Activated gamma-delta T cell (primary cell): ENCODE measurements at places on chromosomes 5 and 9.

GRCh38 chr5:9630251-9630650, at the start of gene TAS2R1:
Gene TAS2R1 (minus strand): TSS chr5:9630351. CDS start chr5:9630032, 319 bp downstream.
- no peak for DNase-seq

- no peak for DNase-seq
Measured at GRCh38 chr5:120160124-120160895, 303.8 kb upstream of the PRR16 start.

DNA sequence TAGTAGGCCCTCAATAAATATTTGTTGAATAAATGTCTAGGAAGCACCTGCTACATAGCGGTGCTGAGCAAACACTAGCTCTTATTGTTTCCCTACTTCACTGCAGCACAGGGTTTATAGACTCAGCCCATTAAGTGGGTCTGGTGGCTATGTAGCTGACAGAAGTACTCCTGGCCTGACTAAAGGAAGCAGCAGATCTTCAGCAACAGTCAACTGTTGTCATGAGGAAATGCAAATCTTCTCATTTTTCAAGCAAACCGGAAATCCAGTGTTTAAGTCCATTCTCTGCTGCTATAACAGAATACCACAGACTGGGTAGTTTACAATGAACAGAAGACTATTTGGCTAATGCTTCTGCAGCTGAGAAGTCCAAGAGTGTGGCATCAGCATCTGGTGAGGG, 2.8 kb upstream of the TEX10 start:
- no peak for DNase-seq

DNA sequence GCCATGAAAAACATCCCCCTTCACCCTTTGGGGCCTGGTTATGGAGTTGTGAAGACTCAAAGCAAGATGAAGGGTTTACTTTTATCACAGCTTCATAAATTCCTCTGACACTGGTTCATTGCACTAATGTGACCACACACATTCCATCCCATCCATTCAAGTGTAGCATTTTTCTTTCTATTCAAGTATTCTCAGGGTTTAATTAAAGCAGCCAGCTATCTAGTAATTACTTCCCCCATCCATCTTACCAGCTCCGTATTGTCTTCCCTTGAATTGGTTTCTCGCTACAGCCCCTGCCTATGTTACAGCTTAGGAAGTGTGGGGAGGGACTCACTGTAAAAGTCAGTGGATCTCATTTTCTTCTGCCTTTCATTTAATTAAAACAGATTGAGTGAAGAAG, 387.0 kb upstream of the RFX3 start:
- DNase-seq: no peak

DNA sequence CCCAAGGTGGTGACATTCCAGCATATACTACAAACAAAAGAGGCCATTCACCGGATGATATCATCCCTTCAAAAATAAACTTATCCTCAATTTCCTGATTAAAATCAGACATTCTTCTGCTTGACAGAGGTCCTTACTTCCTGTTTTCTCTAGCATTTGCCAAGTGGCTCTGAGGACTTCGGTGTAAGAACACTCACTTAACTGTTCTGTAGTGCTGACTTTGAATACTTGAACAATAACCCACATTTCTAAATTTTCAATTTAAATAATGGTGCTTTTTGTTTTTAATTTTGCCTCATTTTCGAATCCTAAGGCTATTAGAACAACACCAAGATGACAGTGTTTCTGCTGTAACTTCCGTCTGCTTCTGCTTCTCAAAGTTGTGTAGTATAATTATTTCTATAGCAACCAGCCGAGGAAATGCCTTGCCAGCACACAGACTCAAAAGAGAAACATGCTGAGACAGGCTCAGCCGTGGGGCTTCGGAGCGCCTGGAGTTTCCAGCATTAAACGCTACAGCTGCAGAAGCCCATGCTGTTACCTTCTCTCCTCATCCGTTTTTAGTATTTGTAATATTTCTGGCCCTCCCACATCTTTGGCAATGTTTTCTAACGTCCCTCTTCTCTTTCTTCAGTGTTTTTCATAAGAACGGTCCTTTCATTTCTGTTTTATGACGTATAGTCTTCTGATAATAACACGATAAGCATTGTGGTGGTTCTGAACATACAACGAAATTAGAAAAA, 19.5 kb upstream of the ANXA1 start:
- peak; percentile 11 for DNase-seq

GRCh38 chr5:145341842-145342241, 493.3 kb downstream of the PRELID2 start:
- no peak for DNase-seq

- no peak for DNase-seq
Measured at GRCh38 chr5:31362529-31362900, 169.0 kb downstream of the CDH6 start.

DNA sequence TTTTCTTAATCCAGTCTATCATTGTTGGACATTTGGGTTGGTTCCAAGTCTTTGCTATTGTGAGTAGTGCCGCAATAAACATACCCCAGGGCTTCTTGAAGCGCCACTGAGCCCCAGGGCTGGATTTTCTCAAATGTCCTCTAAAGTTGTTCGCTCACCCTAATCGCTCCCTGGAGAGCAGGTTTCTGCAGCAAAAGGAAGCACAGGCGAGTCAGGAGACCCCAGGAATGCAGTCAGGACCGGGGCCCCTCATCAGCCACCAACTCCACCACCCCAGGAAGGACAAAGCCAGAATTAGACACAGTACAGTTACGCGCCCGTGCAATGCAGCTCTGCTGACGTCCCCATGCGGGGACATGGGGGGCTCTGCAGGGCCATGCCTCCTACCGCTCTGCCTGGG, 15.7 kb upstream of the OBP2B start:
- DNase-seq: no peak

GRCh38 chr9:20238921-20239320, 383.4 kb downstream of the MLLT3 start:
- DNase-seq: no peak

DNA sequence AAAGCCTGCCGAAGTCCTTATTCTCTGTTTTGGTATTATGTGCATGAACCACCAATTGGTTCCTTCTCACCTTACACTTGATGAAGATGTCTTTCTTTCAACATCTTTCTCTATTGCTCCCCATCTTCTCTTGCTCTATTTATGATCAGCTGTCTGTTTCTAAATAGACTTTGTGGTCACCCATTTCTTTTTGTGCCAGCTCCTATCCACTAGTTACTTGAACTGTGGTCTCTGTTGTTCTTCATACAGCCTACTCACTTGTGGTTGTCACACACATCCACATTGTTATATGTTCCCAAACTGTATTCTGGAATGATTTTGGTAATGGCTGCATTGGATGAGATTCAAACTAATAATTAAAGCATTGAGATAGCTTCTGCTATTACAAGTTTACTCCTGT, 11.4 kb downstream of the VCAN start:
- DNase-seq: no peak

- no peak for DNase-seq
Measured at GRCh38 chr9:13141629-13142028, 137.9 kb downstream of the MPDZ start.
